Ascending aorta (tissue), 2 donors: ENCODE measurements at places on chromosomes 12 and 14.

DNA sequence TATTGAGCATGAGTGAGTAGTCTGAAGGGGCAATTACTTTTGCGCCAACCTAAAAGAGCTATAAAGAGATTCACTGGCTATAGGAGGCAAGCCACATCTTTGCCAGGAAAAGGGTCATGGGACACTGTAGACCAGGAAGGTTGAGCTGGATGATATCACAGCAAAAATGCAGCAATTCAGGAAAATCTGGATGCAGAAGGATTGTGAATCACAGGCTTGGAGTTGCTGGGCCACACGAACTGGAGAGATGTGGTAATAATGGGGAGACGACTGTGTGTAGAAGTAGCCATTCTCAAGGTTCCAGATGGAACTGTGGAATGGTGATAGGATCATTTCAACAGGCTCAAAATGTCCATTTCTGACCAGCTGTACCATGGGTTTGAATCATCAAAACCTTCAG lies 151.4 kb upstream of the DAAM1 start:
- DNase-seq: no peak
- H3K36me3 ChIP-seq: no peaks in the 10 kb centered on the region
- no peak overlapping the region for H3K27ac ChIP-seq
- no peaks in the 10 kb centered on the region for H3K4me1 ChIP-seq
- H3K27me3 ChIP-seq: no peaks in the 10 kb centered on the region
- H3K4me3 ChIP-seq: no peak overlapping the region

- H3K4me3 ChIP-seq: no peak overlapping the region
- no peaks in the 10 kb centered on the region for H3K27me3 ChIP-seq
- no peaks in the 10 kb centered on the region for H3K4me1 ChIP-seq
- no peak overlapping the region for H3K27ac ChIP-seq
- no peaks in the 10 kb centered on the region for H3K36me3 ChIP-seq
Observed at GRCh38 chr14:30525833-30526232, 33.1 kb upstream of the G2E3 start.

DNA sequence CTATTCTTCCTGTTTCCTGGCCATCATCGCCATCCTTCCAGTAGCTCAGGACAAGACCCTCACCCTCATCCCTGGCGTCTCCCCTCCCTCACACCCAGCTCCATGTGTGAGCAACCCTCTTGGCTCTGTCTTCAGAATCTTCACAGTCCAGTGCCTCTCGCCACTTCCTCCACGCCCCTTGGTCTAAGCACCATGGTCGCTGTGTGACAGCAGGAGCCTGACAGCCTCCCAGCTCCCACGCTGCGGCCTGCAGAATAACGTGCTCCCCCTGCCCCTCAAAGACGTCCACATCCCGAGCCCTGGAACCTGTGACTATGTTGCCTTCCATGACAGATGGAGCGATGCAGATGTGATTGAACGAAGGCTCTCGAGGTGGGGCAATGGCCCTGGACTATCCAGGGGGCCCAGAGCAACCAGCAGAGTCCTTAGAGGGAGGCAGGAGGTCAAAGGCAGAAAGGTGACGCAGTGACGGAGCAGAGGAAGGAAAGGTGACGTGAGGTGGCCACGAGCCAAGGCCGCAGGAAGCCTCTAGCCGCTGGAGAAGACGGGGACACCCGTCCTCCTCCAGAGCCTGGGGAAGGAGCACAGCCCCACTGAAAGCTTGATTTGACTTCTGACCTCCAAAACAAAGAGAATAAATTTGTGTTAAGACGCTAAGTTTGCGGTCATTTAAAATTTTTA lies 139.8 kb downstream of the CALM1 start:
- no peaks in the 10 kb centered on the region for H3K27me3 ChIP-seq
- no peak for DNase-seq
- H3K4me3 ChIP-seq: no peak overlapping the region
- H3K27ac ChIP-seq: no peak overlapping the region
- H3K4me1 ChIP-seq: no peaks in the 10 kb centered on the region

DNA sequence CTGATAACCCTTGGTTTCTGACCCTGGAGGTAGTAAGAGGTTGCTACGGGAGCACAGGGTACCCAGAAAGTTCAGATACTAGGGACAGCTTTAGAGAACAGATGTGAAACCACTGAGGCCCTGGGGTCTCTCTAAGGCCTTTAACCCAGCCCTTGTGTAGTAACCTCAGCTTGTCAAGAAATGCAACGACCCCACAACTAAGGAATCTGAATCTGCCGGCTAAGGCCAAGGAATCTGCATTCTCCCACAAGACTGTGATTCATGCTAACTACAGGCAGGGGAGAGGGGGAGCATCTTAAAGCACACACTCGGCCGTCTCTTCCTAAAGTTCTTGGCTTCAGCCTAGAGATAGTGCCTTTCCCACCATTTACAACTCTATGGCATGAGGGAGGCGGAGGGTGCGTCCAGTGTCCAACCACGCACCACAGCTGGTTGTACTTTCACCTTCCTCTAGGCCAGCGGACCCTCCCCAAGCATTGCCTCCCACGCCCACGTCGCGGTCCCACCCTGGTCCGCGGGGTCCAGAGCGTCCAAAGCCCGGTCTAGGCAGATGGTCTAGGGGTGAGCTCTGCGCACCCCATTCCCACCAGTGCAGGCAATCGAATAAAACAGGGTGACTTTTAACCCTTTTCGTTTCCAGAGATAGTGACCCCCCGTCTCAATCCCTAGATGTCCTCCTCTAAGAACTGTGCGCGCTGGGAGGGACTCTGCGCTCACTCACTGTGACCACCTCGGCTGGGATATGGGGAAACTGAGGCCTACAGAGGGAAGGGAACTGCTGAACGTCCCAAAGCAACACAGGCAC lies 735 bp upstream of the VASH1 start:
- no peak for DNase-seq
- H3K27ac ChIP-seq: peak overlapping the region; percentile 74
- peaks cover 11% of the 10 kb centered on the region for H3K4me1 ChIP-seq
- H3K36me3 ChIP-seq: no peaks in the 10 kb centered on the region

DNA sequence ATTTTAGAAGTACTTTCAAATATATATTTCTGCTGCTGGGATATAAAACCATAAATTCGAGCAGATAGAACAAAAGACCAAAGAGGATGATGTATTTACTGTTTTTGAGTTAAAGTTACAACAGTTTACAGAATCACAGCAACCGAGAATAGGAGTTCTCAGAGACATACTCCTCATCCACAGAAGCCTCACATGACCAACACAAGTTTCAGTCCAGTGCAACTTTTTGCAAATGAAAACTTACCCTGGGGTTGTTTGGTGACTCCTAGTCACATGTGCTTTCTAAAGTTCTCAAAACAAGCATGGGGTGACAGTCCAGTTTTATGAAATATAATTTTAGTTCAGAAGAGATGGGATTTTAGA lies 117.1 kb downstream of the PRKCH start:
- no peak for DNase-seq
- H3K4me3 ChIP-seq: no peak overlapping the region
- H3K4me1 ChIP-seq: no peaks in the 10 kb centered on the region
- no peak overlapping the region for H3K27ac ChIP-seq
- H3K27me3 ChIP-seq: no peaks in the 10 kb centered on the region

DNA sequence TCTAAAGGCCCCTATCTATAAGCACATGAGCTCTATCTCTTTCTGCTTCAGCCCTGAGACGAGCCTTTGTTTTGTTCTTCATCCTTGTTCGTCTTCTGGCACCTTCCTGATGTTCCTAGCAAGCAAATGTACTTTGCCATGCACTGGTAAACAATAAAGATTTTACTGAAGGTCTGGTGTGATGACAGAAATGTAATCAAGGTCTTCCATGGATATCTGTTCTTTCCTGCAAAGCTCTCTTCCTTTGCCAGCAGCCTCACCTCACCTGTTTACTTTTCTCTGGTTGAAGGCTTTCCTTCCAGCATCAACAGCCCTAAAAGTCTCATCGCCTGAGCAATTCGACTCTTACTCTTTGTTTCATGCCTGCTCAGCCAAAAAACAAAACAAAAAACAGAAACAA lies 330.3 kb downstream of the PCNX1 start:
- no peak overlapping the region for H3K27ac ChIP-seq
- no peak overlapping the region for H3K4me3 ChIP-seq
- peaks cover 9% of the 10 kb centered on the region for H3K4me1 ChIP-seq
- H3K36me3 ChIP-seq: no peaks in the 10 kb centered on the region
- no peak for DNase-seq

- DNase-seq: no peak
- H3K4me1 ChIP-seq: no peaks in the 10 kb centered on the region
- H3K4me3 ChIP-seq: no peak overlapping the region
- H3K27ac ChIP-seq: no peak overlapping the region
- no peaks in the 10 kb centered on the region for H3K27me3 ChIP-seq
Observed at GRCh38 chr12:63802012-63802608, 22.4 kb downstream of the RXYLT1 start.
